ENCODE measurements at places on chromosomes 3 and 15. TPM values are rescaled to one million over a fixed set of nuclear protein-coding genes. Genes with fewer than 3 reads are reported as not detected.

The TIMP4 gene
- 1.8 TPM for total RNA-seq

The DNAH12 gene
- total RNA-seq = 0.37 TPM

The PLA2G4B gene
- 1.5 TPM for total RNA-seq

The FAM81A gene
- 0.30 TPM for total RNA-seq

The SCAANT1 gene
- not detected for total RNA-seq

The NPRL2 gene
- total RNA-seq = 25.8 TPM

The GHSR gene
- total RNA-seq = not detected

The PRSS50 gene
- total RNA-seq = not detected

The CRABP1 gene
- not detected for total RNA-seq

The B3GALNT1 gene
- 14.0 TPM for total RNA-seq

The SERPINI1 gene
- 7.1 TPM for total RNA-seq

The CLRN1 gene
- not detected for total RNA-seq

The RTP3 gene
- not detected for total RNA-seq

The CDHR4 gene
- not detected for total RNA-seq

The DAZL gene
- total RNA-seq = not detected
